ENCODE measurements at places on chromosomes 1 and 21. TPM values are rescaled to one million over a fixed set of nuclear protein-coding genes. Genes with fewer than 3 reads are reported as not detected.
A peak's percentile ranks its signal among the peaks of the same experiment; 100 is the strongest.

- no peak for DNase-seq
Observed at GRCh38 chr1:201488830-201489589, 17.9 kb downstream of the CSRP1 start.

DNA sequence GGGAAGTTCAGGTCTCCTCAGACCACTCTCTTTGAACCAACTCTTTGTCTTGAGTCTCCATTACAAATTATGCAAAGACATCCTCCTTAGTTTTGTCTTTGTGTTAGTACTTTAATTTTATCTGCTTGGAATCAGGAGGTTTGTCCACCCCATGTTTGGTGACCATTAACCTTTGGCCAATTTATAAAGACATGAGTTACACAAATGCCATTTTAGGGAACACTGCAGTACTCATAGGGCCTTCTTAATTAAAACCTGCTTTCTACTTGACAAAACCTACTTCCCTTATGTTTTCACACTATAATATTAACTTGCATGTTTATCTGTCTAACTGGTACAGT lies 7.9 kb upstream of the CDC73 start:
- no peak for DNase-seq

DNA sequence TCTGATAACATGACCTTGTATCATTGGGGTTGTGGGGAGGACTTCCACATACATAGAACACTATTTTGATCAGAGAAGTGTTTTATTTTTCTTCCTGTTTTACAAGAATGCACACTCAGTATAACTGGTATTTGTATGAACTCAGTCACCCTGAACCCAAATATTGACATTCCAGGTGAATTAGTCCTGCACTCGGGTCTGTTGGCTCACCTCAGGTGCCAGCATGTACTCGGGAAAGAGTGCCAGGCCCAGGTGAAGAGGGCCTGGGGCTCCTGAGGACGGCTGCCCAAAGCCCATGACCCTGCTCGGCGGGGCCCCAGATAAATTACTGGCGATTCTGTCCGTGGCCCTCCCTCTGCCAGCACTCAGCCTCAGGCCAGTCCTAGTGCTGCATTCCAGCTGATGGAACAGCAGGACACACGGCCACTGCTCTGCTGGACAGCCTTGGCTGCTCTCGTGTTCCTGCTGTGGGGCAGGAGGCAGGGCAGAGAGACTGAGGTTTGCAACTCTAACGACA lies 75.4 kb upstream of the TMPRSS2 start:
- peak; percentile 80 for DNase-seq

- DNase-seq, result no peak
Observed at GRCh38 chr1:192151176-192151575, 7.1 kb upstream of the RGS18 start.

DNA sequence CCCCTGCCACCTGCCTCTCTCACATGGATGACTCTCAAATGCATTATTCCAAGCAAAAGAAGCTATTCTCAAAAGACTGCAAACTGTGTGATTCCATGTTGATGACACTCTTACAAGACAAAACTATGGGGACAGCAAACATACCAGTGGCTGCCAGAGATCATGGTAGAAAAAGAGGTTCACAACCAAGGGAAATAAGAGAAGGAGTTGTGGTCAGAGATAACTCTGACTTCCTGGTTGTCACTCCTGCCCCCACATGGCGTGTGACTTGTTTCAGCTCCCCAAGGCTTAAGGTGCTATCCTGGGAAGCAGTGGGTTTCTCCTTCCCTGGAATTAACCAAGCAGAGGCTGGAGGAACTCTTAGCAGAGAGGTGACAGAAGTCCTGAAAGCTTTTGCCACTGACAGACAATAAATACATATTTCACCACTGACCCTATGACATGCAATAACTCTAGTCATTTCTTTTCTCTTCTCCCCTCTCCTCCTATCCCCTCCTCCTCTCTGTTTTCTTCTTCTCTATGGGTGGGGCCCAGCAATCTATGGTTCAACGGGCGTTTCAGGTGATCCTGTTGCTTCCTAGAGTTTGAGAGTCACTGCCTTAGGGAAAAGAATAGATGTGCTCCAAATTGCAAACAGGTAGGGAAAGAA lies 185.1 kb downstream of the FCRL5 start:
- no peak for DNase-seq

The FALEC gene
- total RNA-seq, result not detected

DNA sequence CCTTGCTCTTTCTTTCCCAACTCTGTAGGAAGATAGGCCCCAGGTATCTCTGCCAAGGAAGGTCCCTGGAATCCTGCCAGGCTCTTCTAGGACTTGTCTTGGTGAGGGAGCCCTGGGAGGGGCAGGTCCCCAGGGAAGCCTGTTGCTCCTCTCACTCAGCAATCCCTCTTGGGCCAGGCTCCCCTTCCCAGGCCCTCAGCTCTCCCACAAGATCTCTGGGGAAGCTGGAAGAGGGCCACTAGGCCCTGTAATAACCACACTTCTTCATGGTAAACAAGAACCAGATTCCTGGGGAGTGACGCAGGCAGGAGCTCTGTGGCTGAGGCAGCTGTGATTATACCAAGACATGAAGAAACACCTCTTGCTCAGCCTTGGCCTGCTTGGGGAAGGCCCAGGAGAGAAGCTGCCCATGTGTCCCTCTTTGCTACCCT lies 9.9 kb upstream of the MAPKAPK2 start:
- DNase-seq, result no peak

GRCh38 chr1:21573971-21574465 lies 64.8 kb downstream of the ALPL start:
- DNase-seq, result no peak

The SELENBP1 gene
- total RNA-seq, result 63.0 TPM

The UBXN11 gene
- total RNA-seq, result 22.2 TPM

GRCh38 chr1:183121609-183122008 lies 64.5 kb upstream of the LAMC2 start:
- DNase-seq, result no peak

GRCh38 chr1:162094271-162094670 lies 24.8 kb downstream of the NOS1AP start:
- DNase-seq, result no peak

- no peak for DNase-seq
Observed at GRCh38 chr1:247561711-247562110, 12.8 kb downstream of the GCSAML start.

GRCh38 chr1:184685116-184685515 lies 69.5 kb downstream of the EDEM3 start:
- DNase-seq, result no peak

The DPT gene
- 310 TPM for total RNA-seq

DNA sequence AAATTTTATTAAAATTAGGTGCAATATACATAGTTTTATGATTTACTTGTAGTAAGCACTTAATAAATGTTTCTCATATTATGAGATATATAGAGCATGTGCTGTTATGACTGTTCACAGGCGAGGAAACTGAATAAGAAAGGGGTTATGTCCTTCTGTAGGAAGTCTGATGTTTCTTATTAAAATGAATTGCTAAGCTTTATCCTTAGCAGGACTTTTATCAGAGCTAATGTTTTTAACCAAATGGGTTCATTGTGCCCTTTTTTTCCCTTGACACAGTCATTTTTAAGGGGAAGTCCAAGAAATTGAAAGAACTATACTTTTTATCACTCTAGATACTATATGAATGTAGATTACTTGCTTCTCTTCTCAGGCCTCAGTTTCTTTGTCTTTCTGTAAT lies 285.2 kb downstream of the PTPRC start:
- no peak for DNase-seq

Data from mesenteric fat pad (tissue), 1 donor.